Stimulated activated CD8-positive, alpha-beta memory T cell treated with anti-CD3 and anti-CD28 coated beads, Interleukin-2, amount 100 ng/mL, for 1 hour (primary cell): ENCODE measurements at places on chromosomes 16 and 17.

DNA sequence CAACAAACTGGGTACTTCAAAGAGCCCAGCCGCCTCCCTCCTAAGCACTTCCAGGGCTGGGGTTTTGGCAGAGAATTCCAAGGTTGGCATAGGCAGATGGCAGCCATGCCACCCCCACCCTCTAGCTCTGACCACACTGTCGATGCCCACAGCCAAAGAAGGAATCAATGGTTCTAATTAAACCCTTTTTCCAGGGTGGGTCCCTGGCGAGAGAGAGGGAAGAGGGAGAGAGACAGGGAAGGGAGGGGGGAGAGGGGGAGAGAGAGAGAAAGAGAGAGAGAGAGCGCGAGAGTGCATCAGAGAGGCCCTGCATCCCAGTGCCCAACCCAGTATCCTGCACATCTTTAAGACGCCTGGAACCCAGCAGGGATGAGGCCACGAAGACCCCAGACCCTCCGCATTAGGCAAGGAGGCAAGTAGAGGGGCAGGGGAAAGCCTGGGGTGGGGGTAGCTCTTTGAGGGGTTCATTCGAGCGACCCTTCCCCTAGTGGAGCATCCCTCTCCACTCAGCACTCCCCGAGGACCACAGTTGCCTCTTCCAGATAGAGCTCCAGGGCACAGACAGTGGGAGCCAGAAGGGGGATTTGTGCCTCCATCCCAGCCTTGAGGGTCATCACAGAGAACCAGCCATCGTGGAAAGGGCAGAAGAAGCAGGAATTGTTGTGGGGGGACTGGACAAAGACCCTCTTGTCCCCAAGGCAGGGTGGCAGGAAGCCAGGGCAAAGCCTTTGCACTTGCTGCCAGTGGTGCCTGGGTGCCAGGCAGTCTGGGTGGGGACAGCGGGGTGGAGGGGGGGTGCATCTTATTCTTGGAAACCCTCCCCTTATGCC lies 2.6 kb downstream of the SRCIN1 start:
- no peak for DNase-seq

DNA sequence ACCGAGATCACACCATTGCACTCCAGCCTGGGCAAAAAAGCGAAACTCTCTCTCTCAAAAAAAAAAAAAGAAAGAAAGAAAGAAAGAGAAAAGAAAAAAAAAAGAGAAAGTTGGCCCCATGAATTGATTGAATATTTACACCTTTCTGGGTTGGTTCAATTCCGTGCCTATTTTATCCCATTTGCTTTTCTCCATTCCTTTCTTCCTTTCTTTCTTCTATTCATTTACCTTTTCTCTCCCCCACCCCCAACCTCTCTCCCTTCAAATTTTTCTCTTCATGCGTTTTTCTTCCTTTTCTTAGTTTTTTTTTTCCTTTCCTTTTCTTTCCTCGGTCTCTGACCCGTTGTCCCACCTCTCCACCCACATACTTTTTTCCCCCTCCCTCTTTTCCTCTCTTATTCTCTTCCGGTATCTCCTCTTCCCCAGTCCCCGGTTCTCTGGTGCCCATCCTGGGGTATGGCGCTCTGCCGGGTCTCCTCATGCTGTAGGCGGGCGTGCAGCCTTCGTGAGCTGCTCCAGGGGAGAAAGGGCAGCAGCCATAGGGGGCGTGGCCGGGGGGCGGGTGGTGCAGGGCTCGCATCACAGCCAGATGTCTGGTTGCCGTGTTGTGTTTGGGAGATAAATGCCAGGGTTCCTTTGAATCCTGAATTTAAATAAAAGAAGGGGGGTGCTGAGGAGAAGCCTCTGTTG lies 5.3 kb upstream of the COL1A1 start:
- no peak for DNase-seq

GRCh38 chr17:39820541-39820940 lies 43.6 kb downstream of the IKZF3 start:
- DNase-seq = no peak

DNA sequence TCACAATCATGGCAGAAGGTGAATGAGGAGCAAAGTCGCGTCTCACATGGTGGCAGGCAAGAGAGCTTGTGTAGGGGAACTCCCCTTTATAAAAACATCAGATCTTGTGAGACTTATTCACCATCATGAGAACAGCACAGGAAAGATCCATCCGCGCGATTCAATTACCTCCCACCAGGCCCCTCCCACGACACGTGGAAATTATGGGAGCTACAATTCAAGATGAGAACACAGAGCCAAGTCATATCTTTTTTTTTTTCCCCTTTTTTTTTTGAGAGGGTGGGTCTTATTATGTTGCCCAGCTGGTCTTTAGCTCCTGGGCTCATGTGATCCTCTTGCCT lies 60.0 kb downstream of the RPTOR start:
- DNase-seq = no peak

- no peak for DNase-seq
These were observed 6.0 kb downstream of the CIITA start for GRCh38 chr16:10883004-10883403.

GRCh38 chr16:381789-382717 lies at the start of gene PGAP6:
Gene PGAP6 (minus strand): TSS chr16:381978. CDS start chr16:381821, 157 bp downstream.
- DNase-seq = peak; percentile 32

DNA sequence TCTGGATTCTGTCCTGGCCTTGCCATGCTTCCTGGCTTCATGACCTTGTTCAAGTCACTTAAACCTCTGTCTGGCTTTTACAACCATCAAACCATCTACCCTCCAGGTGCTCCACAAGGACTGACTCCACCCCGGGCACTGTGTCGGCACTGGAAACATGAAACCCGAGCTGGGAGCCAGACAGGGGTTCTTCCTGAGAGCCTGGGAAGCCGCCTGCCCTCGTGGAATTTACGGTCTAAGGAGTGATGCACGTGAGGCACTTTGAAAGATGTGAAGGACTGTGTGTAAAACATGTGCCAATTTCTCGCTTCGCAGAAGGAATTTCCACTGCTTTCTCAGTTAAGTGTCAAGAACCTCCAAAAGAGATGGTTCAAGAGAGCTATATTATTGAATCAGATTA lies 11.6 kb downstream of the CDK5R1 start:
- DNase-seq = no peak

DNA sequence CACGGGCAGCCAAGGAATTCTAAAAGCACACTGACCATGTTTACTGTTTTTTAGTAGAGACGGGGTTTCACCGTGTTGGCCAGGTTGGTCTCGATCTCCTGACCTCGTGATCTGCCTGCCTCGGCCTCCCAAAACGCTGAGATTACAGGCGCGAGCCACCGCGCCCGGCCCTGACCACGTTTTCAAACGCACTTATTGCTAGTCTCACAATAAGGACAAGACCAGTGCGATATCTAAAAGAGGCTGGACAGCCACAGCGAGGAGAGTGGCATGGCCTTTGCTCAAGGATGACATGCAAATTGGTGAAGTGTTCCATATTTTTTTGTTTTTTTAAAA lies 35.0 kb upstream of the CLEC18B start:
- no peak for DNase-seq

DNA sequence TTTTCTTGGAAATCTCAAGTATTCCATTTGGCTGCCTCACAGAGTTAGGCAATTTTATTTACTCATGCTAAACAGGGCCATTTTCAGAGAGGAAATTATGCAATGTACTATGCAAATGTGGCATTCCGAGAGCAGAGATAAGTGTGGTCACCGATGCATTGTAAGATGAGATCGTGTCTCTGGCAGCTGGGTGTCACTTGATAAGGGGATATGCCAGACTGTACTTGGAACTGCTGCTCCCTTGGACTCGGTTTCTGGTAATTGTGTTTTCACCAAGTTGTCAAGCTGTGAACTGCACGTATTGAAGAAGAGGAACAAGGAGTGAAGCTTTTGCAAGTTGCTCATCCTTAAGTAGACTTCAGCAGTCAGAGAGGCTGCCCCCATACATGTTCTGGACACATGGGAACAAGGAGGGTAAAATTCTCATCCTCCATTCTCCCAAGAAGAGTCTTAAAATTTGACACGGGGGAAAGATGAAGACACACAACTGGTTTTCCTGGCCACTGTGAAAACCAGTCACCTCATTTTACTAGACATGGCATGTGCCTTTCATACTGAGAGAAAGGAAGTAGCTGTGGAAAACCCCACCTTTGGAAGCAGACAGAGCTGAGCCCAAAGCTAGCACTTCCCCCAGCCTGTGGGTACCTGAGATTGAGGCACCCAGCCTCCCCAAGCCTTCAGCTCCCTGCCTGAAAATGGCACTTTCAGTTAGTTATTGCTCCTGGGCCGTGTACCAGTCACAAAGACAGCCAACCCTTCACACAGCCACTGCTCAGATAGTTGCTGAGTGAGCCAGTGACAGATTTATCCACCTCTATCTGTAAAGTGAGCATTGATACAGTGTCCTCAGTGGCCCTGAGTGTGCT lies 150.7 kb downstream of the SOCS1 start:
- DNase-seq = no peak

GRCh38 chr17:77968788-77969187 lies 10.3 kb downstream of the TNRC6C start:
- no peak for DNase-seq

- no peak for DNase-seq
These were observed 861 bp downstream of the RAB11FIP3 start for GRCh38 chr16:426115-426905.

GRCh38 chr17:39002991-39003715 lies 36.0 kb upstream of the FBXO47 start:
- DNase-seq = peak; percentile 9

GRCh38 chr16:85883813-85884212 lies 15.1 kb upstream of the IRF8 start:
- no peak for DNase-seq

GRCh38 chr16:4241928-4242283 lies at the start of gene SRL:
Gene SRL (minus strand): TSS chr16:4242080. CDS start chr16:4242067, 13 bp downstream.
- no peak for DNase-seq

DNA sequence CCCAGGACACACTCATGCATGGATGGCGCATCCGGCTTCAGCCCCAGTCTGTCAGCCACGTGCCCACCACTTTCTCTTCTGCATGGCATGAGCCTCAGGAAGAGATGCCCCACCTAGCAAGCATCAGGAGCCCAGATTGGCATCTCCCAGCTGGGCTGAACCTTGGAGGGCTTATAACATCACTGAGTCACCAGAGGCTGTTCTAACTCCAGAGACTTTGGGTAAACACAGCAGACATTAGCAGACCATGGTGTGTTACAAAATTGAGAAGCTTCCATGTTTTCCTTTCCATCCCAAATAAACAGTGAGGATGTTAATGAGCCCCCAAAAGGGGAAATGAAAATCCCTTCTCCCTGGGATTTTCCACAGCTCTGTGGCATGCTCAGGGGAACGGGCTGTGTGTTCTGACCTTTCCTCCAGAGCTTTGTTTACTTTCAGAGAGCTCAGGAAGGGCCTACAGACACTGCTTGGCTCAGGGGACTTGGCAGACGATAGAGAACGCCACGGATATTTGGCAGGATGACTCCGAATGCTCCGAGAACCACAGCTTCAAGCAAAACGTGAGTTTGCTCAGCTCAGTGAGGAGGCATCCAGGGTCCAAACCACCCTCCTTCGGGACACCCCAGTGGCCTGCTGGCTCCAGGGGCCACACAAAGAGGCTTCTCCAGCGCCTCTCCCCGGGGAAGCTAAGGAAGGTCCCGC lies 16.5 kb downstream of the GLP2R start:
- no peak for DNase-seq

GRCh38 chr16:4110065-4110464 lies 6.2 kb downstream of the ADCY9 start:
- no peak for DNase-seq

- DNase-seq = no peak
These were observed 85.3 kb downstream of the ENGASE start for GRCh38 chr17:79159926-79160325.

DNA sequence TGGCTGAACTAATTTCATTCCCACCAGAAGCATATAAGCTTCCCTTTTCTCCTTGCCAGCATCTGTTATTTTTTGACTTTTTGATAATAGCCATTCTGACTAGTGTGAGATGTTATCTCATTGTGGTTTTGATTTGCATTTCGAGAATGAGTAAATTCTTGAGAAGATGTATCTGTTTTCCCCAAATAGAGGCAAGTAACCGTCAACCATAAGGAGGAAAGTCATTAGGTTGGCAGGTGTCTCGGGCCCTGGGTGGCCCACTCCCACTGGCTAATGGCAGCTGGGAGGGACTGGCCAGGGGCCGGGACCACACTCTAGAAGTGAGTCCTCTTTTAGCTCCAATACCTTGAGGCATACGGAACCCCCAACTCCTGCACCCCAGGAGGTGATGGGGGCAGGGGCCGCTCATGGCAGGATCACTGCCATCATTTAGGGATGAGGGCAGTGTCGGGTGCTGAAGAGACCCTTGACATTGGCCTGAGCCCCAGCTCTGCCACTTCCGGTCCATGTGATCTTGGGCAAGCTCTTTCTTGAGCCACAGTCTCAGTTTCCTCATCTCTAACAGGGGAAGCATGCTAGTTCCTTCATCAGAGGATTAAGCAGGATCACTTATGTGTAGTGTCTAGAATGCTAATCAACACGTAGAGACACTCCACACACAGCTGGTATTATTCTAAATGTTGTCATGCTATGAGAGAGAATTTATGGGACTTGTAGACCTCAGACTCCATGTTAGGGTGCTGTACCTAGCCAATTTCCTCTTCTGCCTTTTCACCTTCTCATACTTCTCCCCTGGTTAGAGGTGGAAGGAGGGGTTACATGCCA lies 44.3 kb downstream of the RGS9 start:
- no peak for DNase-seq

DNA sequence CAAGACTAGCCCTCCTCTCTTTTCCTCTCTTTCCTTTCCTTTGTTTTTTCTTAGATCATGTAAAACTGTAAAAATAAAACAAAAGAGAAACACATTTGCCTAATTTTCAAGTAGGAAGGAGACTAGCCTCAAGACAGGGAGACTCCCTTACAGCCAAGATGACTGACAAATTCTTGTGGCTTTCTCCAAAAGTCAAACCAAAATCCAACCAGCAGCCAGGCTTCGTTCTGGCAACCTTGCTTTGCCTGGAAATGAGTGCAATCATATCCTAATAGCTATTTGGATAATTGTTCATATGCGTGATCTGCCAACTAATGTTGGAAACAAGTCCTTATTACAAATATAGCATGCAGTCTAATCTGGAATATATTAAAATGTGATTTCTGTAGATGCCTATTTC lies 868.9 kb upstream of the SOX9 start:
- no peak for DNase-seq

DNA sequence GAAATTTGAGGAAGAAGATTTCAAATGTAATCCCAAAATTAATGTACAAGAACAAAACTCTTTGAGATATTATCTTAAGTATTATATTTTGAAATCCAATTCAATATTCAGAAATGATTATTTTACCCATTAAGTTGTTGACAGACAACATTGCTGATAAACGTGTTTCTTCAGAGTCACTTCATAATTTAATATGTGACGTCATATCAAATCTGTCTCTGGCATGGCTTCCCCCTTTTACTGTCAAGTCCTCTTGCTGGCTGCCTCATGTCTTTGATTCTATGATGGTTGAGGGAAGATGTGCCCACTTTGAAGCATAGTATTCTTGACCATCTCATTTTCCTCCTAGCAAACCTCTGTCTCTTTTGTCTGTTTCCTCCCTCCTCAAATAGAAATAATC lies 1257.1 kb upstream of the GOT2 start:
- no peak for DNase-seq

GRCh38 chr17:42536048-42536371 lies at the start of gene NAGLU:
Gene NAGLU (plus strand): TSS chr17:42536241. CDS start chr17:42536273, 32 bp downstream.
- DNase-seq = peak; percentile 62

DNA sequence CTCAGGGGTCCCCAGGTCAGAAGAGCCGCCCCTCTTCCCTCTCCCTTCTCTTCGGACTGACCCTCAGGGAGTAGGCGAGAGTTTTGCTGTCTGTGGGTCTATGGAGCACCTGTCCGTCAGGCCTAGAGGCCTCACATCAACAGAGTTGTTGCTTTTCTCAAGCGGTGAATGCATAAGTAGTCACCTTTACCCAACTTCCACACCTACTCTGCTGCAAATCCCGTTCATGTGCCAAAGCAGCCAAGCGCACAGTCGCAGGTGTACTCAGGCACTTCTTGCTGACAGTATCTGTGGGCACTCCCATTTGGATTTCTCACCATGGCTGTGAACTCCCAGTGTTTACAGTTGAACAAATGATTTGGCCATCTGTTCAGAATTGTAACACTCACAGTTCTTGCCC lies 4.0 kb upstream of the FA2H start:
- DNase-seq = no peak
